ENCODE measurements at places on chromosomes 11 and 22.
A peak's percentile ranks its signal among the peaks of the same experiment; 100 is the strongest.

DNA sequence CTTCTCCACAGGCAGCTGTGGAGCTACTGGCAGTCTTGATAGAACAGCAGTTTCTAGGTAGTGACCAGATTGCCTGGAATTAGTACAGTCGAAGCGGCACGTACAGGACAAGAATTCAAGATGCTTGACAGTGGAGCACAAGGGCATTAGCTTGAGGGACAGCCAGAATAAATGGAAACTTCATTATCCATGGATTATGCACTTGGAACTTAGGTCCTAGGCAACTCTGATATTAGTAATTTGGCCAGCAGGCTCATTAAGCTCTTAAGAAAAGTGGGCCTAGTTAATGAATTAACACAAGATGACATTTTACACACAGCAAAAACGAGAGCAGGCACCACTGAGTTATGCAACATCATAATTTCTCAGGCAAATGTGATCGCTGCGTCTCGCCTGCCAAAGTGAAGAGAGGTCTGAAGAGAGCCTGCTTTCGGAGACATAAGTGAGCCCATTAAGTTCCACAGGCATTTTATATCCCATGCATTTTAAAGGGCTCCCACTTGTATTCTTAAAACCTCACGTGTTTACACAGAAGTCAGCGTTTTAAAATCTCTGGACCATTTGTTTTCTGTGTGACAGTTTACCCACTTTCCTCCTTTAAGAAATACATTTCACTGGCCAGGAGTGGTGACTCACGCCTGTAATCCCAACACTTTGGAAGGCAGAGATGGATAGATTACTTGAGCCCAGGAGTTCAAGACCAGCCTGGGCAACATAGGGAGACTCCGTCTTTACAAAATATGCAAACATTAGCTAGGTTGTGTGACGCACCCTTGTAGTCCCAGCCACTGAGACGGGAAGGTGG lies 66.2 kb downstream of the COMMD9 start:
- ATAC-seq = no peak

DNA sequence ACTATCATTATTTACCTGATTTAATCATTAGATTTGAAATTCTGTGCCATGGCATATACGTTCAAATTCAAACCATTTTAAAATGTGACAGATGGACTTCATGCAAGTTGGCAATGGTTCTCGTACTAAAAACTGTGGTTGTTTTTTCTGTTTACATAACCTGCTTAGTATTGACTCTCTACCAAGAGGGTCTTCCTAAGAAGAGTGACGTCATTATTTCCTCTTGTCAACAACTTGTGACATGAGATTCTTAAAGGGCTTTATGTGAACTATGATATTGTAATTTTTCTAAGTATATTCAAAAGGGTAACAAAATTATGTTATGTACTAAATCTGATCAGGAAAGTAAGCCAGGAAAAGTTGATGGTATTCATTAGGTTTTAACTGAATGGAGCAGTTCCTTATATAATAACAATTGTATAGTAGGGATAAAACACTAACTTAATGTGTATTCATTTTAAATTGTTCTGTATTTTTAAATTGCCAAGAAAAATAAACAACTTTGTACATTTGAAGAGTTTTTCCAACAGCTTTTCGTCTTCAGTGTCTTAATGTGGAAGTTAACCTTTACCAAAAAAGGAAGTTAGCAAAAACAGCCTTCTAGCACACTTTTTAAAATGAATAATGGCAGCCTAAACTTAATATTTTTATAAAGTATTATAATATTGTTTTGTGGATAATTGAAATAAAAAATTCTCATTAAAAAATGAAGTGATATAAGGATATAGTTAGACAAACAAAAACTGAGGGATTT lies 87.0 kb downstream of the GRK3 start:
- no peak for ATAC-seq

- no peak for ATAC-seq
These were observed 128.1 kb upstream of the TEAD1 start for GRCh38 chr11:12546122-12546521.

DNA sequence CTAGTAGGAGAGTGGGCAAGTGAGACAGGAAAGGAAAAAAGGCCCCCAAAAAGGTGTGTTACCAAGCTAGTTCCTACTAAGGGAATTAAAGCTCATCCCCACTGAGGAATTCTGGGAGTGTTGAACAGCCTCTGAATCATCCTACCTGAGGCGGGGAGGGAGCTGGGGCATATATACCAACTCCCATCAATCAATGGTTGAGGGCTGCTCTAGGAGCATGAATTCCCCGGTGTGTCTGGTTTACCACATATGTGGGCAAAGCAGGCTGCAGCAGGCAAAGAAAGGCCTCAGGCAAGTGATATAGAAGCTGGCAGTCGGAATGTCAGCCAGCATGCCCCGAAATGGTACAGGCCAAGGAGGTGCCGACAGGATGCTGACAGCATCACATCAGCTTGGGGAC lies 23.6 kb upstream of the CDON start:
- no peak for ATAC-seq

DNA sequence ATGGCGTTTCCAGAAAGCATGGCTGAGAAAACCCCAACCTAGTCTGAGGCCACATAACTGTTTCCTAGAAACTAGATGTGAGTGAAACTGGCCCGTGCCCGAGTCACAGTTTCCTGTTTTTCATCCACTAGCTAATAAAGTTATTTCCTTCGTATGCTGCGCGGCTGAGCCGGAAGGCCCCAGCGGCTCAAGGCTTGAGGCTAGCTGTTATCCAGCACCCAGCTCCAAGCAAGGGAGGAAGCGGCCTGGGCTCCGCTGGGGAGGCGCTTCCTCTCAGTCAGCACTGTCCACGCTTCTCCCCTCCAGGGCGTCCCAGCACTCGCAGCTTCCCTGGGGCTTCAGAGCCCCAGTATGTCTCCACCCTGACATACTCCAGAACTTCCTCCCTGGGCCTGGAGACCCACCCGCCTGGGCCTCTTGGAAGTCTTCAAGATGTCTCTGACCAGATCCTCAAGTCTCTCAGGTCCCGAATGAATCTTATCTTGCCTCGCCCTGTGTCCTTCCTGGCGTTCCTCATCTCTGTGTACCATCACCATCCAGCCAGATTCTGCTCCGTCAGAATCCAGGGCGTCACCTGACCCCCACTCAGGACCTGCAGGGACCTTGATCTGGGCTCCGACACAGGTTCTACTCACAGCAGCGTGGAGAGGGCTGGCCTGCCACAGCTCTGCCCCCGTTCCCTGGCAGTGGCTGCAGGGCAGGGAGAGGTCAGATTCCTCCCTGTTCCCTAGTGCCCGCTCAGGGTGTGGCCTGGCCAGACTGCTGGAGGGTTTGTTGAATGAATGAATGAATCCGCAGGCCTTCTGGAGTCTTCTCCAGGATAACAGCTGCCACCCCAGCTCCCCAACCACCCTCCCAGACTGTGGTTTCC lies 81.9 kb downstream of the LRRC32 start:
- peak; percentile 80 for ATAC-seq

DNA sequence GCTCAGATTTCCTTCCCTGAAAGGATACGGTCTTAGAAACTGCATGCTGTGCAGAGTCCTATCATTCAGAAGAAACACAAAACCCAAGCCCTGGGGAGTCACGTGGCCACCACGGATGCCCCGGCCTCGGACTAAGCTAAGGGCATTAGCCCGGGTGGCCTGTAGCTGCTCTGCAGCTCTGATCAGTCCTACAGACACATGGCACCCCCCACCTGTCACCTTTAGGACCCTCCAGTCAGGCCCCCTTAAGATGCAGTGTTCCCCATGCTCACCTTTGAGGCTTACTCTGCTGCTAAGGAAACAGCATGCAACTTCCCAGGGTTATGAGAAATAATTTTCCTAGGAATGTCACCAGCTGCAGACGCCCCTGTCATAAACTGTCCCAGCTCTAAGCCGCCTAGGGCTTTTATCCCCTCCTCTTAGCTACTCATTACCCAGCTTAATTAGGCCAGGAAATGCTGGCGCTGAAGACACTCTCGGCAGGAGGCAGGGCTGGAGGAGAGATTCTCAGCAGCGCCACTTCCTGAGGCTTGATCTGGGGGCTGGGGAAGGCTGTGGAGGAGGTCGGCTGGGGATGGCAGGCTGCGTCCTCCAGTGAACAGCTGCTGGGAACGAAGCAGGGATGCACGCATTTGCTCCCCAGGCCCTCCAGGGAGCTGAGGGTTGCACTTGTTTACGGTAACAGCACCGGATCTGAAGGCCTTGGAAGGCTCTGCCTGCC lies 47.2 kb upstream of the ADA2 start:
- no peak for ATAC-seq

GRCh38 chr22:50080077-50080465 lies 5.2 kb downstream of the MLC1 start:
- ATAC-seq = no peak

- no peak for ATAC-seq
These were observed 26.2 kb downstream of the UBASH3B start for GRCh38 chr11:122681735-122682134.

DNA sequence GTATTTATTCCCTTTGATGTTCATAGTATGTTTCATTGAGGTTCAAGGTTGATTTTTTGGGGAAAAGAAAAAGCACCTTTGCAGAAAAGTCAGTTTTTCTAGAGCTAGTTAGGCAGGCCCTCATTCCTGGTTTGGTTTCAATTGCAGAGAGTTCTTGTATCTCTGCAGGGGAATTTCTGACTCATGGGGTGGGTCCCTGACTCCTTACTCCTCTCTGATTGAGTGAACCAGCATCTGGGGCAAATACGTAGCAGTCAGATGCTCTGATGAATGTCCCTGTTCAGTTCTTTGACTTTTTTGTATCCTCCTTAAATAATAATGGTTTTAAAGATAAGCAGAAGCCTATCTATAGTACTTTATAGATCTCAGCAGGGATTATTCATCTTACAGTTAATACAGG lies 7.7 kb upstream of the NCR3LG1 start:
- peak; percentile 70 for ATAC-seq

DNA sequence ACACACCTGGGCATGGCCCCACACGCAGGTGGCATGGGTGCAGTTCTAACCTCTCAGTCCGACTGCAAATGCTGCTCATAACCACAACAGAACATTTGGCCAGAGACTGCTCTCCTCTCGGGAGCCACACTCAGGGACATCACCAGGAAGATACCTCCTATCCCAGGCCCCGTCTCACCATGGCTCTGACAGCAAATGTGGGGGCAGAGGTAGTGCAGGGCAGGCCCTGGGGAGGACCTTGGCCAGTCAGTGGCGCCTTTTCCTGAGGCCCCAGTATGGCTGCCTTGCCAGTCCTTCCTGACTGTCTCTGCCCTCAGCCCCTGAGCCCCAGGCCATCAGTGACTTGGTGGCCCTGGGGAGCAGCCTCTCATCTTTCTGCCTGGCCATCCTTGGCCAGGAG lies 2.8 kb downstream of the KRTAP5-6 start:
- ATAC-seq = no peak

- no peak for ATAC-seq
These were observed 43.9 kb upstream of the SMIM38 start for GRCh38 chr11:69111624-69112542.

- no peak for ATAC-seq
These were observed 11.8 kb downstream of the PIM3 start for GRCh38 chr22:49972163-49973017.

DNA sequence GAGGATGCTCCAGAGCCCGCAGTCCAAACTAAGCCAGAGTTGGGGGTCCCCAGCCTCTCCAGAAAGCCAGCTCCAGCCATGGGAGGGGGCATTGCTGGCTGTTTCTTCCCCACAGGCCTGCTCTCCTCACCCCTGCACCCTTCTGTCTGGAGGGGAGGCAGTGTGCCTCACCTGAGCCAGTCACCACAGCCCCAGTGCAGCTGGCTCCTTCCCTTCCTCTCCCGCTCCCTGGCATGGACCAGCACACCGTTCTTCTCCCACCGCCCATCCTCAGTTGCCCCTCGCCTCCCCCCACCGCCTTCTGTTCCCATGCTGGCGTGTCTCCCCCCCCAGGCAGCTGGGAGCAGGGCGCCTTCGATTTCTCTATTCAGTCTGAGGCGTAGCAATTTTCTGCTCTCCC lies 110.5 kb upstream of the THY1 start:
- ATAC-seq = no peak

GRCh38 chr11:7673724-7674434 lies 579 bp upstream of the CYB5R2 start:
- ATAC-seq = peak; percentile 29

DNA sequence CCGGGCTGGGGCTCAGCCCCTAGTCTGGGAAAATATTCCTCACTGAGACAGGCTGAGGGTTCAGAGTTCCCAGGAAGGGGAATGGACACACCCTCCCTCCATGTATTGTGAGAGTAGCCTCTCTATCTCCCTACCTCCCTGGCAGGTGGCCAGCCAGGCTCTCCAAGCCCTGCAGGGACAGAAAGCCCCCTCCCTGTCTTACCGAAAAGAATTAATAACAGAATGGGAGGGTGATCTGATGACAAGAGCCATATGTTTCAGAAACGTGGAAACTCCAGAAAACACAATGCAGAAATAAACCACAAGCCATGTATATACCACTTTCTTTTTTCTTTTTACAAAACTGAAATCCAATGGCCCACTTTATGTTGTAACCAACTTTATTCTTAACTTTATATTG lies 140.0 kb downstream of the CHST1 start:
- ATAC-seq = no peak

- ATAC-seq = no peak
These were observed 13.9 kb upstream of the OR8K1 start for GRCh38 chr11:56331861-56332491.

DNA sequence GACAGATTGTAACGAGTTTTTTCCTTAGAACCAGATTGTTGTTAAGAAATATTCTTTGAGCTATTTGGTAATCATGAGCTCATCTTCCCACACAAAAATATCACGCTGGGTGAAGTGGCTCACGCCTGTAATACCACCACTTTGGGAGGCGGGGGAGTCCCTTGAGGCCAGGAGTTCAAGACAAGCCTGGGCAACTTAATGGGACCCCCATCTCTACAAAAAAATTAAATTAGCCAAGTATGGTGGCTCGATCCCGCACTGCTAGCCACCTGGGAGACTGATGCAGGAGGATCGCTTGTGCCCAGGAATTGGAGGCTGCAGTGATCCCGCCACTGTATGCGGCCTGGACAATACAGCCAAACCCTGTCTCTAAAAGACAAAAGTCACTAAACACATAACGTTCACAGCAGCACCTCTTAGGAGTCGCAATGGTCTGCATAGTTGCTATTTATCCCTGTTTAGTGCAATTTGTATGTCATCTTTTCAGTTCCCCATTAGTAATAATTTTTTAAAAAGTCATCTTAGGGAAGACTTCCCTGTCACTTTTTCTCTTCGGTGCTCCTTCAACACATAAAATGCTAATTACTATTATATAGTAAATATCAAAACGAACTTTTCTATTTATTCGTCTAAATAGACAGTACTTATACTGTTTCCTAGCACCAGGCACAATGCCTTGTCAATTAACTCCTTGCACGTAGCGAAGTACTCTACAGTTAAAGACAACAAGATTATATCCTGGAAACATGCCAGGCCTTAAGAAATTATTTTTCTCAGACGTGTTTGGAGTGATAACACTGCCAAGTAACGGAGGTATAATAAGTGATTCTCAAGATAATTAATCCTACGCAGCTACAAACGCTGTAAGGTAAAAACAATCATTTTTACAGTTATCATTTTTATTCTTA lies 1.1 kb downstream of the ST13 start:
- no peak for ATAC-seq

- ATAC-seq = no peak
These were observed 13.1 kb downstream of the CHID1 start for GRCh38 chr11:897253-898142.

Measured in activated CD4-positive, CD25-positive, alpha-beta regulatory T cell treated with anti-CD3 and anti-CD28 coated beads, Interleukin-2, amount 50 U/mL, for 24 hours (primary cell).